ENCODE measurements at places on chromosomes 11 and 22. TPM values are rescaled to one million over a fixed set of nuclear protein-coding genes. Genes with fewer than 3 reads are reported as not detected.

The TBRG1 gene
- 28.6 TPM for total RNA-seq

The AIFM3 gene
- 0.07 TPM for total RNA-seq

The DDX6 gene
- 279 TPM for total RNA-seq

The HSPB2 gene
- not detected for total RNA-seq

The GLYAT gene
- not detected for total RNA-seq

The NRIP3 gene
- total RNA-seq, result 3.5 TPM

The TUBA8 gene
- total RNA-seq, result not detected

The SH3BP1 gene
- 51.0 TPM for total RNA-seq

The DKK3 gene
- not detected for total RNA-seq

The FAT3 gene
- not detected for total RNA-seq

The MS4A3 gene
- total RNA-seq, result not detected

The CXCR5 gene
- 25.6 TPM for total RNA-seq
